Hippocampal formation (tissue), 2 donors: ENCODE measurements at places on chromosomes 16 and 17.

DNA sequence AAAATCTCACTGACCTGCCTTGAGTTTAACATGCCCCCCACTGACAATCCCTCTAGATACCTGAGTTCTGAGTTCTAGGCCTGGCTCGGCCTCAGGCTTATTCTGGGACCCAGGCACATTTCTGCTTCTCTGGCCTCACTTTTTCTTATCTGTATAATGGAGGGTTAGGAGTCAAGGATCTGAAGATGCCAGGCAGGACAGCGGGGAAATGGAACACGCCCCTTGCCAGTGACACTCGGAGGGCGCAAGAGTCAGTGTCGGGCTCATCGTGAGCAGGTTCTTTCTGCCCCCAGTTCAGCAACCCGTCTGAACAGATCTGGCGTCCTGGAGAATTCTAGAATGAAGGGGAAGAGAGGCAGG, 567 bp upstream of the MT3 start:
- DNase-seq: no peak

DNA sequence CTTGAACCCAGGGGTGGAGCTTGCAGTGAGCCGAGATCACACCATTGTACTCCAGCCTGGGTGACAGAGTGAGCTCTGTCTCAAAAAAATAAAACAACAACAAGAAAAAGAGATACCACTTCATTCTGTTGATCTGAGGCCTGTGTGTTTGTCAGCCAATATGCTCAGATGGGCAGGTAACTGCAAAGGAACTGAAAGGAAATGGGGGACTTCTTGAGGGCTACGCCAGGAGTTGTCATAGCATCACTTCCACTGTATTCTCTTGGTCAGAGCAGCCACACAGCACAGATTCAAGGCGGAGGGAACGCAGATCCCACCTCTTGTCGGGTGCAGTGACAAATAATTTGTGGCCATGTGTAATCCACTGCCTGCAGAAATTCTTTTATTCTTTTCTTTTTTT, 73.9 kb upstream of the AKTIP start:
- no peak for DNase-seq

- DNase-seq: no peak
Observed at GRCh38 chr16:19822533-19822932, 62.1 kb downstream of the GPRC5B start.

GRCh38 chr17:79862238-79862637, 23.0 kb upstream of the CBX4 start:
- DNase-seq: no peak

- DNase-seq: no peak
Observed at GRCh38 chr17:70271672-70272071, 102.3 kb downstream of the KCNJ2 start.

DNA sequence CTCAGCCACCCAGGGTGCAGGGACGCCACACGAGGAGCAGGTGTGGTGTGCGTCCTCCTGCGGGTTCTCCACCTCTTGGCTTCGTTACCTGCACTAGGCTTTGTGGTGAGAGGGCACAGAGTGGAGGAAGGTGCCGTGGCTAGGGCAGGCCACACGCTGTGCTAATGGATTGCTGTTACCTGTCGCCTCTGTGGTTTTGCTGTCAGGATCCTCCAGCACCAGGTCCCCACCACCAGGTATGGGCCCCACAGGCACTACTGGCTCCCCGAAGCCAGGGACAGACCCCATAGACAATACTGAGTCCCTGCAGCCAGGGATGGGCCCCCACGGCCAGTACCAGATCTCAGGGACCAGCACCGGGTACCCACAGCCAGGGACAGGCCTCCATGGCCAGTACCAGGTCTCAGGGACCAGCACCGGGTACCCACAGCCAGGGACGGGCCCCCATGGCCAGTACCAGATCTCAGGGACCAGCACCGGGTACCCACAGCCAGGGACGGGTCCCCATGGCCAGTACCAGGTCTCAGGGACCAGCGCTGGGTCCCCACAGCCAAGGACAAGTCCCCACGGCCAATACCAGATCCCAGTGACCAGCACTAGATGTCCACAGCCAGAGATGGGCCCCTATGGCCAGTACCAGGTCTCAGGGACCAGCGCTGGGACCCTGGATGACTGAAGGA, 315.6 kb downstream of the SEC14L1 start:
- DNase-seq: no peak

GRCh38 chr16:87535457-87535854, 42.6 kb upstream of the ZCCHC14 start:
- no peak for DNase-seq

- DNase-seq: no peak
Observed at GRCh38 chr17:79696610-79696982, 34.1 kb upstream of the ENPP7 start.
